Right atrium auricular region (tissue), 2 donors: ENCODE measurements at places on chromosomes 1 and 21.

DNA sequence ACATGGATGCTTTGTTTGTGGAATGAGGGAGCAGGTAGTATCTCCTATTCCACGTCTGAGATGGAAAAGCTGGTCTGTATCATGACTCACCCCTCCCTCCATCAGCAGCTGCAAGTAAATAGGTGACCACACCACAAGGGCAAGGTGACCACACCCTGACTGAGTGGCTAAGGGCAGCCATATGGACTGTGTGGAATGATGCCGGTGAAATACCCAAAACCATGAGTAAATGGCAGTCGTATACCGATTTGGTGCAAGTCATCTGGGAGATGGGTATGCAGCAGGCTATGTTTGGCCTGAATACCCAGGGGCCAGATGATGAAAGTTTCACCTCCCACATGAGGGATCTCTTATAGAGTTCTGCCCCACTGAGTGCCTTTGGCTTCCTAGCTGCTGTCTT is 15.8 kb upstream of the UBE2U start:
- DNase-seq = no peak

- DNase-seq = no peak
These were observed 86.7 kb upstream of the LYPLAL1 start for GRCh38 chr1:219086956-219087469.

DNA sequence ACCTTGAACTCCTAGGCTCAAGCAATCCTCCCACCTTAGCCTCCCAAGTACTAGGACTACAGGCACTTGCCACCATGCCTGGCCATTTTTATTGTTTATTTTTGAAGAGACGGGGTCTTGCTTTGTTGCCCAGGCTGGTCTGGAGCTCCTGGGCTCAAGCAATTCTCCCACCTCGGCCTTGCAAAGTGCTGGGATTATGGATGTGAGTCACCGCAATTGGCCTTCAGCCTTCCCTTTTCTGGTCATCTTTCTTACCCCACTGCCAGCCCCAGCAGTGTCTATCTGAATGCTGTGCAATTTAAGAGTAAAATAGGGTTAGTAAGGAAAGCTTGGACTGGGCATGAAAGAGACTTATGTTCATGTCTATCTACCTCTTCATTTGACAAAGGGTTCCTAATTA is 6.1 kb upstream of the KLF17 start:
- peak; percentile 43 for DNase-seq

DNA sequence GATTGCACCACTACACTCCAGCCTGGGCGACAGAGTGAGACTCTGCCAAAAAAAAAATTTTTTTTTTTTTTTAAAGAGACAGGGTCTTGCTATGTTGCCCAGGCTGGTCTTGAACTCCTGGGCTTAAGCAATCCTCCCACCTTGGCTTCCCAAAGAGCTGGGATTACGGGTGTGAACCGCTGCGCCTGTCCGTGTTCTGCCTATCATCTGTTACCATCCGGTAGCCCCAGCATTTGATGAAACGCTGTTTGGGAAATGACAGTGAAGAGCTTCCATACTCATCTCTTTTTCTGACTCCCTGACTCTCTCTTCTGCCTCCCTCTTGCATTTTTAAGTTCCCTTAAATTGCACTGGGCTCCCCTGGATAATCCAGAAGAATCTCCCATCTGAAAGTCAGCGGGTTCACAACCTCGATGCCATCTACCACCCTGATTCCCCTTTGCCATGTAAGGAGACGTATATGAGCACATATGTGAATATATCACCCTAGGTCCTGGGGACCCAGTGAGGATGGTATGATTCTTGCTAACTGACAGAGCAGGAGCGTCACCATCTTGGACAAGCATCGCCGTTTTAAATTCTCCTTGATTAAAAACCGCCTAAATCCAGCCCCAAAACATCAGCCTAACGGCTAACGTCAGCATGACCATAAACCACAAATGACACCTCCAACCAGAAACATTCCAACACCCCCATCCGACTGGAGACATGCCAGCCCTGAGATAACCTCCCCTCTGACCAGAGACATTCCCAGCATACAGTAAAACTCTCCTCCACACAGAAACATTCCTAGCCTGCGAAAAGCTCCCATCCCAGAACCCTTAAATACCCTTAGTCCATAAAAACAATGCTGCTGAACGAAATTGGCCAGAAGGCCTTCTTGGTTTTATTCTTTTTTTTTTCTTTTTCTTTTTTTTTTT is 12.4 kb downstream of the TNFRSF8 start:
- no peak for DNase-seq

DNA sequence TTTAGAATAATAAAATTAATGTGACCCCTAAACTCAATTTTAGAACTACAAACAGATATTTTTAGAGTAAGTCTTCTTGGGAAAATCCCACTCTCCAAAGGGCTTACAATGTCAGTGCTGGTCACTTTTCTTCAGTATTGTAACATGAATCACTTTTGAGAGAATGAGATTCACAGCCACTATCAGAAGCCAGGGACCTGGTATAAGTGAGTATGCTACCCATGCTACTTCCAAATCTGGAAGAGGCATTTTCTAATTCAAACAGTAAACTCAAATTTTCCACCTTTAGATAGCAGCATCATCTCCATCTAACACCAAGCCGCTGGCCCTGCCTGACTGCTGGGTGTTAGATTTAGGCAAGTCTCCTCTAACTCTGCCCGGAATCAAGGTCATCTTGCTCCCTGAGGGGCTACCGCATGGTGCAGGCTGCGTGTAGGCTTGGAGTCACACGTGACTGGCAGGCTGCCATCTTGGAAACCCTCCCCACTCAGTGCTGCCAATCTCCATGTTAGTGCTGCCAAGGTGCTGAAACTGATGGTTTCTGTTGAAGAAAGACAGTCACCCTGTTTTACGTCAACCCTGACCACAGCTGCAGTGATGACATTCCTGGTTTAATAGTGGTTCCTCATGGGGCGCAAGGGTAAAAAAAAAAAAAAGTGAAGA is 882.9 kb upstream of the B3GALT2 start:
- peak; percentile 63 for DNase-seq

DNA sequence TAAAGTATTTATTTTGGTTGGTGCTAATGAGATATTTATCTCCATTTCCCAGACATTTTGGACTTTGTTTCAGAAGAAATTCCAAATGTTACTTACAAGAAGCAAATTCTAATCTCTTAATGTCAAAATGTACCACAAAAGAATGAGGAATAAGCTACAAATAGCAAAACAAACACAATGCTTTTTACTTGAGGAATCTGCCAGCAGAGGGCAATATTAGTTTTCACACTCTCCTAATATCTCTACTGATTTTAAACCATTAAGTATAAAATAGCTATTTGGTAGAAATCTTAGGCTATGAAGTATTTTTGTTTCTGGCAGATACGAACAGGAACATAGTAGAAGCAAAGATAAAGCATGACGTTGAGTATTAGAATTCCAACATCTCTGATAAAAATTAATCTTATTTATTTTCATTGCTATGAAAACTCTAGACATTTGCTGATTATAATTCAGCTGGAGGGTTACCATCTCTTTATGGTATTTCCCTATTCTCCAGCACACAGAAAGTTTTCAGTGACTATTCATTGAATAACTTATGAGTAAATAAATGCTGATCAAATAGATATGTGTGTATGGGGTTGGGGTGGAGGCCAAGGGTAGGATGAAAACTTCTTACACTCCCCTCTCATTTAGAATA is 13.4 kb upstream of the HMCN1 start:
- no peak for DNase-seq

GRCh38 chr1:7110321-7110720 is 325.1 kb downstream of the CAMTA1 start:
- DNase-seq = no peak

- DNase-seq = no peak
These were observed 138.8 kb downstream of the NTPCR start for GRCh38 chr1:233089251-233089650.

DNA sequence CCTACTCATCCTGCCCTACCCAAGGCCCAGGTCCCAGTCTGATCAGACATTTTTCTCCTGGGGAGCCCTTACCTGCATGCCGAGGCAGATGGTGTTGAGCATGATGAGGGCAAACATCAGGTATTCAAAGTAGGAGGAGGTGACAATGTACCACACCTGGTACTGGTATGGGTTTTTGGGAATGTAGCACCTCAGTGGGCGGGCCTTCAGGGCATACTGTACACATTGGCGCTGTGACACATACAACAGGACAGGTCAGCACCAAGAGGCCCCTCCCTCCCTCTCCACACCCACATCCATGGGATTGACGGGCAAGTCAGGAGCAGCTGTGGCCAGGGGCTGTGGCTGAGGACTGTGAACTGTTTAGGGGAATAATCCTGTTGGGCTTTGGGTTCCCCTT is 37.1 kb upstream of the KIF21B start:
- no peak for DNase-seq

DNA sequence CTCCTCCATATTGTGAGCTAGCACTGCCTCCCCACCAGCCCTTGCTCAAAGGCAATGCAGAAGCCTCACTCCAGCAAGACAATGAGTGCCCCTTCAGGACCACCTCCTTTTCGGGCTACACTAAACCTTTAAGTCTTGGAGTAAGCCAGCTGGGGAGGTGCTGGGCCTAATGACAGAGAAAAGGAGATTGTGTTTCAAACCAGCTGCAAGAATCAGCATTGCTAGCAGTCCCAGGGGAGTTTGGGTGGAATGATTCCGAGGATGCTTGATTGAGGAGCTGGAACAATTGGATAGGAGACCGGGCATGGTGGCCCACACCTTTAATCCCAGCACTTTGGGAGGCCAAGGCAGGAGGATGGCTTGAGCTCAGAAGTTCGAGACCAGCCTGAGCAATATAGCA is 54.1 kb upstream of the GPR37L1 start:
- no peak for DNase-seq

GRCh38 chr1:240058049-240058448 is 33.6 kb upstream of the FMN2 start:
- DNase-seq = no peak

DNA sequence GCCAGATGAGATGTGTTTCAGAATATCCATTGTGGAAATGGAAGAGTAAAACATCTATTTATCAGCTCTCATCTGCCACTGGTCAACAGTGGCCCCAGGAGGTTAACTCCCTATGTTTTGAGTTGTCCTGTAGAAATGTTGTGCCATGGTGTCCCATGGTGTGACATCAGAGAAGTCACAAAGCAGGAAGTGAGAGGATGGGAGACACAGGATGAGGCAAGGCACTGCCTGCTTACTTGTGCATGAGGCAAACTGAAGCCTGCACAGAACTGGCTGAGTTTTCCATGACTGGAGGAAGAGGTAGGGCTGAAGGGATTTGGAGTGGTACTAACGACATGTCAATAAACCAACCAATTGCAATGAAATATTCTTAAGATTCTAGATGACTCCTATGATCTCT is 131.5 kb upstream of the ZNF644 start:
- DNase-seq = no peak

DNA sequence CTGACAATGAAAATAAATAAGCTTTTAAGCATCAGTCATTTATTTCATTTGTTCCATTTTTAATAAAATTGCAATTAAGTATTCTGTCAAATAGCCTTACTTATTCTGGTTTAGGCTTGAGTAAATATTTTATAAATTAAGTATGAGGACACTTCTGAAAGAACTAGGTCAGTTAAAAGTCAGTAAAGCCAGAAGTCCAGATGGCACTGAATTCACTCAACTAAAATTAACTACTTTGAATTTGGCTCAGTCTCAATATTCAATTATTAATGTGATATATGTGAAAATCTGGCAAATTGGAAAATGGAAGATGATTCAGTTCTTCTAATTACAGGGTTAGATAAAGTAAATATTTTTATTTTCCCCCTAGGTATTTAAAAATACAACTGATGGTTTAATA is 174.2 kb downstream of the BRINP3 start:
- DNase-seq = no peak

DNA sequence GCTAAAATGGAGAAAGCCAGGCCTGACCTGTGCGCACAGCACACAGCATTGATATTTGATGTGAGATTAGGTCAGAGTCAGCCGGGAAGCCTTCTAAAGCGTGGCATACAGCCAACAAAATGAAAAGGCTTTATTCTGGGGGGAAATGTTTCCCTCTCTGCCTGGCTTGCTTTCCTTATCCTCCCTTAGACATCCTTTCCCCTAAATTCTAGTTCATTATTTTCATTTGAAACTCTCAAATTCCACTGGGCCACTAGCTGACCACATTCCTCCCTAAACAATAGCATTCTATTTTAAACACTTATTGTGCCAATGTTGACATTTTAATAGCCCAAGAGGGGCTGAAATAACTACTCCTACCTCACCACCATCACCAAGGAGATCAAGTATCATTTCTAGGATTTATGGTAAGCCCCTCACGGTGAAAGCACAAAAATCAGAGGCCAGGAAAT is 49.4 kb downstream of the LEPR start:
- no peak for DNase-seq

DNA sequence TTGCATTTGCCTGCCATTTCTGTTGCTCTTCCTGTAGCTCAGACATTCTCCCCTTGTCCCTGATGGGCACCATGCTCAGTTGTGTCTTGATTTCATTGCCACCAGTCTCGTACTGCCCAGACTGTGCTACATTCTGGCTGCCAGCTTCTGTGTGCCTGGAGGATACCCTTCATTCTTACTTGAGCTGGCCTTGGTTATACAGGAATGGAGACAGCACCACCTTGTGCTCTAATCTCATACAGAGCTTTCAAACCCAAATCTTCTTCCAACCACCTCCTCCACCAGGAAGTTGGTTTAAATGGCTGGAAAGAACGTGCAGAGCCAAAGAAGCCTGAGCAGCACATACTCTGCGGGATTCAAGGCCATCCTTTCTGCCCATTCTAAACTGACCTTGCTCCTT is 165.3 kb downstream of the SLC35F3 start:
- no peak for DNase-seq

GRCh38 chr21:45581322-45581712 is 39.1 kb upstream of the SLC19A1 start:
- no peak for DNase-seq

DNA sequence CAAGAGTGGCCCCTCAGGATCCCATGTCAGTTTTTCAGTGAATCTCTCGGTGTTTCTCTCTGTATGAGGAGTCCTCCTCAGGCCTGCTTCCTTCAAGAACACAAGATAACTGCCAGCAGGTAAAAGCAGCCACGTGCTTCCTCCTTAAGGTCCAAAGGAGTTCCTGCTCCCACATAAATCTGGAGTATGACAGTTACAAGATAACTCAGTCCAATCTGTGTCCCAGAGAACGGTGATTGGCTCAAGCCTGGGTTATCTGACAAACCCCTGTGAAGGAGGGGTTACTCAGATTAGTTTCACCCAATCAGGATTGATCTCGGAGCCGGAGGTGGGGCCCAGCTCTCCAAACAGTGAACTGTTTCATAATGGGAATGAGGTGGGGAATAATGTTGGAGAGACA is 5.8 kb upstream of the ANKRD13C start:
- DNase-seq = no peak

DNA sequence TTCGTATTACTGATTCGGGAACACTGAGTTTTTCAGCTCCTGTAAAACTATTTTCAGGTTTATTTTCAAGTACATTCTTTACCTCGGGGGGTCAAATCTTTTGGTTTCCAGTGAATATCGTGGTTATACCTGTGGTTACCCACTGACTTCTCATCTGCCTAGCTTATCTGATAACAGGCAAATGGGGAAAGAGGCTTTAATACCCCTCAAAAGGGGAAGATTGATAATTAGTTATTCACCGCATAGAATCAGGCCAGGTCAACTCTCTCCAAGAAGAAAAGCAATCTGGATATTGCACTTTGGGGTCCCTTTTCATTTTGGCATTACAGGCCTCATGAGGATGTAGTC is 23.0 kb downstream of the RUNX1 start:
- DNase-seq = no peak
